ENCODE measurements at places on chromosomes 7 and 10.

DNA sequence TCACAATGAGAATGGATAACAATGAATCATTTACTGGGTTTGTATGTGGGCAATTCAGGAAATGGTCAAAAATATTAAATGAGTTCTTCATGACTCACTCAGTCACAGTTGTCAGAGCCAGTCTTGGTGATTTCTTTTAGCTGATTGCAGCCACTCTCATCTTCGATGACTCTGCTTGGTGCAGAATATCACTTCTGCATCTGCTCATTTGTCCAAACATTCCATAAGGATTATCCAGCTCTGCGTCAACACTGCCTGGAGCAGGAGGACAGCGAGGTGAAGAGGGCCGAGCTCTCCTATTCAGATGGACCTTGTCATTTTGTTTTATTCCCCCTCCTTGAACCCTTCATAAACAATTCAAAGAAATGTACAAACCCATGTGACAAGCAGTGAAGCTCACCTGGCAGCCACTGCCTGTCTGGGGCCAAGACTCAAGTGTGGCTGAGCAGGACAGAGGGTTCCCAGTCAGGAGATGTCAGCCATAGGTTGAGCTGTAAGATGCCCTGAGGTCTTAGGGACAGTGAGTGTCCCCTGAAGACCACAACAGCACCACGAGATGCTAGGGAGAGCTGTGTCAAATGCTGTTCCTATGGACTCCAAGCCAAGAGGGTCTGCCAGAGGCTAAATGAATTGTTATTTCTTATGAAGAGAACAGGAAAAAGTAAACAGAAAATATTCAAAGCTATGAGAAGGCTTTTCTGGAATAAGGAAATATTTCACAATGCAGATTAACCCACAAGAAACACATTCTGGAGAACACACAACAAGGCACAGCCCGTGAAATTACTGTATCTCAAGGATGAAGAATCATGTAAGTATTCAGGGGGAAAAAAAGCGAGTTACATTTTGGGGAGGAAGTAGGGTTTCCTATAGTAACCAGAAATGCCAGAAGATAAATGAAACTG, 33.1 kb upstream of the EGFR start:
- DNase-seq = no peak

DNA sequence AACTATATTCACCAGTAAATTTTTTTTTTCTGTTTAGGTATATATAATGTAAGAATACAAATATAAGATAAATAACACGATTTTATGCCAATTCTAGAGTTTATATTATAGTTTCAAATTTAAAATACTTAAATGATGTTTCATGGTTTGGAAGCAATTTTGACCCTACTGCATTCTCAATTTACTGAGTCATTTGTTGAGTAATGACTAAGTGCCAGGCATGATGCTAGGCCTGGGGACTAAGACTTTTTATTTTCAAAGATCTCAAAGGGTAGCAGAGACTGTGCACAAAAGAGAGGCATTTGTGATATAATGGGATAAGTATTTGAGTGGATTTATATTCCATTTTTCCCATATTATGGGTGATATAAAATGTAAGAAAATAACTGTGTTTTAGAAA, 78.9 kb upstream of the SMIM30 start:
- no peak for DNase-seq

- no peak for DNase-seq
Observed at GRCh38 chr7:31464601-31465000, 49.3 kb upstream of the ITPRID1 start.

GRCh38 chr10:102710609-102711008, 3.6 kb downstream of the ARL3 start:
- DNase-seq = no peak

- no peak for DNase-seq
Observed at GRCh38 chr7:139505563-139505962, 17.9 kb upstream of the CLEC2L start.

- no peak for DNase-seq
Observed at GRCh38 chr7:81308643-81309322, 389.9 kb upstream of the SEMA3C start.

GRCh38 chr7:42071372-42072261, 165.4 kb downstream of the GLI3 start:
- DNase-seq = no peak

DNA sequence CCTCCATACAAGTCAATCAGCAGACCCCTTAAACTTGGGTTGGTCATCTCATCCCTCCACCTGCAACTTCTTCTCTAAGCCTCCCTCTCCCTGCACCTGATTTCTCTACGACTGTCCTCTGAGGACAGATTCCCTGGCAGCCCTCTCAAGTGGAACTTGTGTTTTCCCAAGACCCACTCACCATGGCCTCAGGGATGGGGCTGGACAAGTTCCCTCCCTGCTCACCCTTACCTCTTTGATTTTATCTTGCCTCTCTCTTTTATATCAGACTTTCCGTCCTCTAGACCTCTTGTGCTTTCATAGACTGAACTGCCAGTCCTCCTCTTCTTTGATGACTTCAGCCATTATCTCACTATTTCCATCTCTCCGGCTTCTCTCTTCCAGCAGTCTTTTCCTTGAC, 46.2 kb upstream of the ARL4A start:
- no peak for DNase-seq

DNA sequence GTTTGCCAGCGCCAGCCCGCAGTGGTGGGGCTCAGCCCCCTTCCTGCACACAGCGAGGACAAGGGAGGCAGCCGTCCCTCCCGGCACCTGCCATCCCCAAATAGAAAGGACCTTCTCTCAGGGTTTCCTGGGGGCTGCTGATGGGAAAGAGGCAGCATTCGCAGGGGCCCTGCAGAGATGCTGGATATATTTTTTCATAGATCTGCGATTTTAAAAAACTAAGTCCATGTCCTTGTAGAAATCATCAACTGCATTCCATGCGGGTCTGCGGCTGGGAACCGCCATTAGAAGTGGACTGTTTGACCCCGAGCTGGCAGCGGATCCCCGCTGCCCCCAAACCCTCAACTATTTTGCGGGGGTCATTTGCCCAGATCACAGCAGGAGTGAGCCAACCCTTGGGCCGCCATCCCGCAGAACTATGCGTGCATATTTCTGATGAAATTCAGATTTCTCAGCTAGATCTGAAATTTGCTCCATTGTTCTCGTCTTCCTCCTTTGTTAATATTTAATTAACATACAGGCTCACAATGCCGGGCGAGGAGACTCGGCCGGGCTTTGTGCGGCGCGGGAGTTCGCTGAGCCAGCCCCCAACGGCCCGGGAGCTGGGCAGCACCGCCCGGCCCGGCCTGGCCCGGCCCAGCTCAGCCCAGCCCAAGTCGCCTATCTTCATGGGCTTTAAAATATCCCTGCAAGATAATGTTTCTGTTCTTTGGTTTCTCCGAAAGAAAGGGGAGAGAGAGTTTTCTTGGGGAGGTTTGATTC, 2.0 kb downstream of the EN2 start:
- DNase-seq = no peak

GRCh38 chr7:155653803-155654202, 9.3 kb downstream of the RBM33 start:
- DNase-seq = no peak

DNA sequence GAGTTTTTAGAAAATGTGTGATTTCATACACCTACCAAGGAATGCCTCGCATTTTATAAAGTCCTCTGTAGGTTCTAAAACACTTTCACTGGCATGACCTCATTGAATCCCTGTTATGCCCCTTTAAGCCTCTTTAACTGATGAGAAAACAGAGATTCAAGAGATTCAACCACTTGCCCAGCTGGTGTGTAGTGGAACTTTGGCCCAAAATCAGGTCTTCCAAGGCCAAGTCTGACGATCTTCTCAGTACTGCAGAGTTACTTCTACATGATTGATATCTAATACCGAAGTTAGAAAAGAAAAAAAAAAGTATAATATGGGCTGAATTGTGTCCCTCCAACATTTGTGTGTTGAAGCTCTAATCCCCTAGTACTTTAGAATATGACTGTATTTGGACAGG, 202.0 kb downstream of the WDR11 start:
- DNase-seq = no peak

GRCh38 chr10:10489076-10489475, 528.6 kb upstream of the CELF2 start:
- DNase-seq = no peak

- no peak for DNase-seq
Observed at GRCh38 chr7:84043661-84044191, 150.9 kb downstream of the SEMA3A start.

DNA sequence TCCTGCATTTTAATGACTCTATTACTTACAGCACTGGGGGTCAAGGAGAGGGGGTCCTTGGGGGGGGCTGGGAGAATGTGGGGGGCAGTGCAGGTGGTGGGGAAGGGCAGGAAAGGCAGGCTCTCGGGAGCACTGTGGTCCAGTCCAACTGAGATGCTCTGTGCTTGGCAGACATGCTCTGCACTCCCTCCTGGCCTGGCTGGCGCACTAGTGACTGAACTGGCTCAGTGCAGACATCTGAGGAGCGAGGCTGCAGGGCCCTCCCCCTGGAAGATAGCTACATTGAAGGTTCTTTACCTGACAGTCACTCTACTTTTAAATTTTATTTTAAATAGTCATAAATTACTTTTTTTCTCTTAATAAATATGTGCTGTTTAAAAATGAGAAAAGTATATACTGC, 105.7 kb downstream of the NEURL1 start:
- DNase-seq = no peak

- no peak for DNase-seq
Observed at GRCh38 chr7:41134300-41135255, 568.3 kb downstream of the INHBA start.

GRCh38 chr10:72219235-72219814, 3.2 kb upstream of the ASCC1 start:
- no peak for DNase-seq

DNA sequence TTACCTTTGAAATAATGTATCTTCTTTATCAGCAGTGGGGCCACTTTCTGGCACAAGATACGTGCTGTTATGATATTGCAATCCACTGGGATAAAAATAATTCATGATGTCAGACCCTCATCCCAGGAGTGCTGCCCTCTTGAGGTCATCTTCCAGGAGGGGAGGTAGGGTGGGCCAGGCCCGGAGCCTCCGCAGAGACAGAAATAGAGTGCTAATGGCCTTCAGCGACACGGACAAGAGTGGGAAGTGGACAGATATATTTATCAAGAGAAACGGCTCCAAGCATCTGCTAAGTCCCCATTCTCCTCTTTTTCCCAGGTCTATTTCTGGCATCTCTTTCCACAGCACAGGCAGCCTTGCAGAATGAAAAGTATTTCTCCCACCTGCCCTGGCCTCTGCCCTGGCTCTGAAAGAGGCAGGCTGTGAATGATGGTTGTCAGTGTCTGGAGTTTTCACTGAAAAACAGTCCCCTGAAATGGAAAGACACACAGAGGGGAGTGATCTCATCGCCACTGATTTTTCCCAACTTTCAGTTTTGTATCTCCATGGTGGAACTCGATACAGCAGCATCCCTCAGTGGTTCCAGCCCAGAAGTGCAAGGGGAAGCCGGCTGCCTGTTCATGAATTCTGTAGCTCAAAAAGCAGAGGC, 251.7 kb upstream of the MYO3A start:
- DNase-seq = no peak

GRCh38 chr10:88994019-88994418, 3.4 kb downstream of the FAS start:
- no peak for DNase-seq

DNA sequence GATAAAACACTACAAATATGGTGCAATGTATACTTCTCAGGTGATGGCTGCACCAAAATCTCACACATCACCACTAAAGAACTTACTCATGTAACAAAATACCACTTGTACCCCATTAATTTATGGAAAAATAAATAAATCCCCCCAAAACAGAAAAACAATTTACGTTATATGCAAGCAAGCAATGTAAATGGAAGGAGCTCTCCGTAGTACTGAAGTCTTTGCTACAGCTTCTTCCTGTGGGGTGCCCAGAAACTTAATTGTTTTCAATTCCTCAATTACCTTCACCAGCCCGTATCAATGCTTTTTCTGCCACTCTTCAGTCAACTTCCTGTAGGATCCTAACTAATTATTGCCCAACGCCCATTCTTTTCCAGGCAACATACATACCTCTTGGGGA, 138.1 kb downstream of the RELN start:
- no peak for DNase-seq

DNA sequence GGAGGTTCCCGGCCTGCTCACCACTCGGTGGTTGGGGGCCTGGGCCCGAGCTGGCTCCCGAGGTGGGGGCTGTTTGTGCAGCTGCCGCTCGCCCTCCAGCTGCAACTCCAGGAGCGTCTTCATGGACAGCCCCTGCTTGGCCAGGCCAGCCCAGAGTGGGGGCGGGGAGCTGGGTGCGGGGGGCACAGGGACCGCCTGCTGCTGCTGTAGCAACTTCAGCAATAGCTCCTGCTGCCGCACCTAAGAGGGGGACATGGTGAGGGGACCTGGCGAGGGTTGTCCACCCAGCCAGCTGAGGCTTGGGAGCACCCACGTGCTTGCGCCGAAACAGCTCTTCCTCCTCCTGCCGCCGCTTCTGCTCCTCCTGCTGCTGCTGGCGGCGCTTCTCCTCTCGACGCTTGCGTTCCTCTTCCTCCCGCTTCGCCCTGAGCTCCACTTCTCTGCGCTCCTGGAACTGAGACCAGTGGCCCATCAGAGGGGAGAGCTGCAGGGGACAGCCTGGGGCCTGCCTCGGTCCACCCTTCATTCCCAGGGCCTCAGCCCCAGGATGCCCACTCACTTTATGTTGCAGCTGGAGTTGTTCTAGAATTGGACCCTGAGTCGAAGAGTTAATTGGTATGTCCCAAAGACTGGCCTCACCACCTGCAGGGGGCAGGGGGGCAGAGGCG, 9.6 kb downstream of the GNB2 start:
- DNase-seq = no peak

- DNase-seq = no peak
Observed at GRCh38 chr7:18366394-18366793, 129.2 kb upstream of the HDAC9 start.

- no peak for DNase-seq
Observed at GRCh38 chr7:155816192-155816508, 3.9 kb upstream of the SHH start.

DNA sequence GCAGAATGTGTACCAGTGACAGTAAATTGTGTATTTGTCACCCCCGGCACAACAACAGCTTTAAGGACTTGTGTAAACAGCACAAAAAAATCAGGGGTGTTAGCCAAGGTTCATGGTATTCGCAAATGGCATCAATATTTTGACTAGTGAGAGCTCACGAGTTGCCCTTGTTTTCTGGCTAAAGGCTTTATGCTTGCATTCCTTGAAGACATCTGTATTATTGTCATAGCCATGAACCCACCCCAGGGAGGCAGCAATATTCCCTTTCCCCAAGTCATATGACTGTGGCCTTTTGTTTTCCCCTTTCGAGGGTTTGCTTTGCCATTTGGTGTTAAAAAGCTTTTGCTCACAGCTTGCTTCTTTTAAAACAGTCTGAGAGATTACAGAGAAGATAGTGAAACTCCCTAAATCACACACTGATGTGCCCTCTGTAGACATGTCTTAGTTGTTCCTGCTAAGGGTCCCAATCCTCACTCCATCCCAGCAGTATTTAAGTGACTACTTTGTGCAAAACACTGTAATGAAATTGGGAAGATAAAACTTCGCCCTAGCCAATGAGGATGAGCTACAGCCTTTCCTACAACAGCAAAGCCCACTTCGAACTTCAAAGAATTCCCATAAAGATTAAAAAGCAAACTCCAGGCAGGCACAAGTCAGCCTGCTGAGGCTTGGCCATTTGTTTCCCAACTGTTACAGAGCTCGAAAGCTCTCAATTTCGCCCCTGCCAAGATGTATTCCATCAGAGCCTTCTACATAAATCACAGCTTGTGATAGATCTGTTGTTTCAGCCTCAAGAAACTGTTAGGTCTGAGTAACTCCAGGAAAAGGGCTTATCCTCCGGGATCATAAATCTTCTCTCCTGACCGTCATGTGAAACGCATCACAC, 172.3 kb downstream of the ADAM12 start:
- DNase-seq = no peak

Data from stimulated activated CD4-positive, alpha-beta T cell treated with anti-CD3 and anti-CD28 coated beads, Interleukin-4, amount 100 ng/mL, for 48 hours (primary cell).